ENCODE measurements at places on chromosomes 16 and 17. TPM values are rescaled to one million over a fixed set of nuclear protein-coding genes. Genes with fewer than 3 reads are reported as not detected.

VAT1L gene
- 0.17 TPM for total RNA-seq

METTL23 gene
- total RNA-seq: 31.5 TPM

GRCh38 chr17:76156662-76156991 lies 15.6 kb upstream of the FOXJ1 start:
- ATAC-seq: no peak

DNA sequence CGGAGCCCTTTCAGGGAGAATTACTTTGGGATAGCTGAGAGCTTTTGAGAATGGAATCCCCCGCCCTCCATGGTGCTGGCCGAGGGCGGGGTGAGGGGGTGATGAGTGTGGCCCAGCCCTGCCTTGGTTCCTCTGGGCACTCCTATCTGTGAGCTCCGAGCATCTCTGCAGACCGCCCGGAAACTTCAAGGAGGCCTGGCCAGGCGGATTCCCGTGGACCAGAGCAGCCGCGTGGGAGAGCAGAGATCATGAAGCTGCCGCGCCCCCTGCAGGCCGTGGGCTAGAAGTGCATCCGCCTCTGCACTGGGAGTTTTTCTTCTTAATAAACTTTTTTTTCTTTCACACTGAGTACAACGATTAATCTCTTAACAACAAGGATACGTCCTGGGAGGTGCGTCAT lies 392.9 kb upstream of the EEF2KMT start:
- peak; percentile 52 for ATAC-seq

- no peak for ATAC-seq
Measured at GRCh38 chr16:23570992-23571632, 13.6 kb downstream of the UBFD1 start.
